Activated T-helper 1 cell treated with anti-CD3 and anti-CD28 coated beads, Interleukin-12 subunit alpha, Interleukin-12 subunit beta, Interleukin-2, Interleukin-4 antibody, amounts not matched to agents 30 ng/mL and 10 ng/mL and 1 ng/mL, durations not matched to agents 14 hours and 24 hours and 36 hours (primary cell): ENCODE measurements at places on chromosomes 5 and 9. TPM values are rescaled to one million over a fixed set of nuclear protein-coding genes. Genes with fewer than 3 reads are reported as not detected.

The GPR150 gene
- total RNA-seq, result 0.22 and 0.26 TPM in 2 replicates

The SYK gene
- total RNA-seq, result 0.07 and 0.18 TPM in 2 replicates

The MSMP gene
- not detected in 2 replicates for total RNA-seq

The CACFD1 gene
- 1.0 and 1.1 TPM in 2 replicates for total RNA-seq

The C9orf50 gene
- total RNA-seq, result not detected in 2 replicates

The NTNG2 gene
- total RNA-seq, result 4.6 and 6.2 TPM in 2 replicates

The TRPM6 gene
- 0.02 and 0.05 TPM in 2 replicates for total RNA-seq

The GCNT4 gene
- 0.67 and 0.96 TPM in 2 replicates for total RNA-seq

The CEP72 gene
- 32.4 and 35.7 TPM in 2 replicates for total RNA-seq

The TOR4A gene
- total RNA-seq, result 11.6 and 11.7 TPM in 2 replicates

The POLR1E gene
- 59.8 and 61.0 TPM in 2 replicates for total RNA-seq

The CCDC192 gene
- total RNA-seq, result not detected in 2 replicates

The SPINK6 gene
- not detected in 2 replicates for total RNA-seq

The C5orf52 gene
- total RNA-seq, result 0.39 TPM in 1 of 2 replicates, not detected in the other

The OR1J2 gene
- not detected in 2 replicates for total RNA-seq

The SDHA gene
- 135 TPM in 2 replicates for total RNA-seq

The PCDHA1 gene
- total RNA-seq, result not detected in 2 replicates

The FOXI1 gene
- total RNA-seq, result not detected in 2 replicates

The SVEP1 gene
- not detected in 2 replicates for total RNA-seq

The PCDHB13 gene
- not detected in 2 replicates for total RNA-seq

The C6 gene
- total RNA-seq, result not detected in 2 replicates

The GMCL2 gene
- total RNA-seq, result not detected in 2 replicates

The FBLL1 gene
- 0.13 TPM in 1 of 2 replicates, not detected in the other for total RNA-seq

The TMC1 gene
- total RNA-seq, result not detected in 2 replicates

The HRH2 gene
- 94.7 and 96.9 TPM in 2 replicates for total RNA-seq

The TERT gene
- total RNA-seq, result 12.3 and 12.5 TPM in 2 replicates

The DEPDC1B gene
- 19.6 and 21.2 TPM in 2 replicates for total RNA-seq

The CDC20B gene
- total RNA-seq, result not detected in 2 replicates

The LCN1 gene
- total RNA-seq, result not detected in 2 replicates

The SLC34A1 gene
- total RNA-seq, result 0.26 TPM in 1 of 2 replicates, not detected in the other

The SKIC3 gene
- total RNA-seq, result 60.2 and 63.8 TPM in 2 replicates

The SPATA31C1 gene
- not detected in 2 replicates for total RNA-seq

The ADAMTS12 gene
- total RNA-seq, result not detected in 2 replicates

The PDCD1LG2 gene
- 1.1 and 1.4 TPM in 2 replicates for total RNA-seq

The DIRAS2 gene
- not detected in 2 replicates for total RNA-seq

The MOB3B gene
- 0.17 and 0.26 TPM in 2 replicates for total RNA-seq

The SV2C gene
- 0.05 TPM in 1 of 2 replicates, not detected in the other for total RNA-seq
